Femur (tissue), 1 donor: ENCODE measurements at places on chromosomes 2 and 18.

- DNase-seq, result no peak
Observed at GRCh38 chr18:6979954-6980353, 137.6 kb downstream of the LAMA1 start.

- DNase-seq, result no peak
Observed at GRCh38 chr2:108139521-108139920, 100.2 kb upstream of the SULT1C3 start.

GRCh38 chr2:46000660-46001059 is 296.5 kb upstream of the EPAS1 start:
- no peak for DNase-seq

DNA sequence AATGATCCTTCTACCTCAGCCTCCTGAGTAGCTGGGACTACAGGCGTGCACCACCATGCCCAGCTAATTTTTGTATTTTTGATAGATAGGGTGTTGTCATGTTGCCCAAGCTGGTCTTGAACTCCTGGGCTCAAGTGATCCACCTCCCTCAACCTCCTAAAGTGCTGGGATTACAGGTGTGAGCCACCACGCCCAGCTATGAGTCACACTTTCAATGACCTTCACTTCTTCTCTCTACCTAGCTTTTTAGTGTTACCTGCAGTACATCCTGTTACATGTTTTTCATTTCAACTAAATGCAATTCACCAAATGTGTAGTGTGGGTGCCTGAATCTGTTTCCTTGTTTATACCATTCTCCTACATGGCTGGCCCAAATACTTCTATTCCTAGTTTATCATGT is 64.0 kb downstream of the SLC39A10 start:
- no peak for DNase-seq

GRCh38 chr2:71608441-71608840 is 155.1 kb downstream of the DYSF start:
- peak; percentile 10 for DNase-seq

- no peak for DNase-seq
Observed at GRCh38 chr18:36629138-36629530, 199.7 kb downstream of the TPGS2 start.

DNA sequence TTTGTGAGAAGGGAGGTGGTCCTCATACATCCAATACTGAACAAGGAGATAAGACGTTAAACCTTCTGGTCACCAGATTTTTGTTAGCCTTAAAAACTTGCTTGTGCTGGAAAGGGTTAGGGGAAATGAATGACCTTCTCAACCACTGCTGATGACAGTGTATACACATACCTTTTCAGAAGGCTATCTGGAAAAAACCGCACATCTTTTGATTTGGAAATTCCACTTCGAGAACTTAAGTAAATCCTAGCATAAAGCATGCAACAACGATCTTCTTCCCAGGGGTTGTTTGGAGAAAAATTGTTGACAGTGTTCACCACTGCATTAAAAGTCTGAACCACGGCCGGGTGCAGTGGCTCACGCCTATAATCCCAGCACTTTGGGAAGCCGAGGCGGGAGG is 7.6 kb downstream of the YWHAQ start:
- no peak for DNase-seq

GRCh38 chr2:35033748-35034147 is 1321.8 kb upstream of the CRIM1 start:
- DNase-seq, result no peak

DNA sequence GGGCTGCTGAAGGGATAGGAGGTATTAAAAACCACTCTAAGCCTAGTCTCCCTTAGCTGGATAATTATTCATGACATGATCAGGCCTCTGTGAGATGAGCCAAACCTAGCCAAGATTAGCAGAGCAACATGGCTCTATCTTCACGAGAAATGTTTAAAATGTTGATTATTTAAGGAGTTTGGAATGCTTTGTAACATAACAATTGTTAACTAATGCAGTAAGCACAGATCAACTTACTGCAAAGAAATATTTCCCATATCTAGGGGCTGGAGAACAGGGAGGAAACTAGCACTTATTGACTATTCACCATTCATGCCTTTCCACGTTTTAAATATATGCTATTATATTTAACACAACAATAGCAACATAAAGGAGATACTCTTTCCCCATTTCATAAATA is 833.7 kb upstream of the CHAC2 start:
- no peak for DNase-seq

DNA sequence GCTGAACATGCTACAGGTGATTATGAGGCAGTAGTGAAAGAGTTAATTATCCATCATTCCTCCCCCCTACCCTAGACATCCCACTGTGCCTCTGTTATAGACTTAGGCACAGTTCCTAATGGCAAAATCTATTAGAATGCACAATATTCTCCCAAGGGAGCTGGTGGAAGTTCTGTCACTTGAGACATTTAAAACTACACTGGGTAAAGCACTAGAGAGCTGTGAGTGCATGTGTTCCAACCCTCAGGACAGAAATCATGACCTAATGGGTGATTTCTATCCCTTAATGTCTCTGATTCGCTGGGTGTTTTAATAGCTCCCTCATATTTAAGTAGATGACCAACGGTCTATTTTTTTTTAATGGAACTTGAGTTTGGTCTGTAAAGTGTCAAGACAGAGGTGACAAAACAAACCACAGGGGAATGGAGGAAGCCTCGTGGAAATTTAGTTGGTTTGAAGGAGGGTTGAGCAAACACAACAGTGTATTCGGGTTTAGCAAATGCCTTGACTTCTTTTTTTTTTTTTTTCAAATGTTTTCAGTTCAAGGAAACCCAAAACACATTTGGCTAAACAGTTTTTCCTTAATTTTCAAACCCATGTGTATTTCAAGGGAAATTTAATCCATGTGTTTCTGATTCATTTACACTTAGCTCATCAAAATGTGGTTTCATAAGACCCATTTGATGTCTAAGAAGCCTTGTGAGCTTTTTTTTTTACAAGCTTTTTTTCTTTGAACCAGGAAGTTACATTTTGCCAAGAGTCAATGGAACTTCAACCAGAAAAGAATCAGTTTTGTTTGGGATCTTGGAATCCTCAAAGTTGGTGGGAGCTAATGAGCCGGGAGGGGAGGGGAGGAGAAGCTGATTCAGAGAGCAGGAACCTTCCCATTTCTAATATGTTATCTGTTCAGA is 665.1 kb upstream of the ZEB2 start:
- no peak for DNase-seq

DNA sequence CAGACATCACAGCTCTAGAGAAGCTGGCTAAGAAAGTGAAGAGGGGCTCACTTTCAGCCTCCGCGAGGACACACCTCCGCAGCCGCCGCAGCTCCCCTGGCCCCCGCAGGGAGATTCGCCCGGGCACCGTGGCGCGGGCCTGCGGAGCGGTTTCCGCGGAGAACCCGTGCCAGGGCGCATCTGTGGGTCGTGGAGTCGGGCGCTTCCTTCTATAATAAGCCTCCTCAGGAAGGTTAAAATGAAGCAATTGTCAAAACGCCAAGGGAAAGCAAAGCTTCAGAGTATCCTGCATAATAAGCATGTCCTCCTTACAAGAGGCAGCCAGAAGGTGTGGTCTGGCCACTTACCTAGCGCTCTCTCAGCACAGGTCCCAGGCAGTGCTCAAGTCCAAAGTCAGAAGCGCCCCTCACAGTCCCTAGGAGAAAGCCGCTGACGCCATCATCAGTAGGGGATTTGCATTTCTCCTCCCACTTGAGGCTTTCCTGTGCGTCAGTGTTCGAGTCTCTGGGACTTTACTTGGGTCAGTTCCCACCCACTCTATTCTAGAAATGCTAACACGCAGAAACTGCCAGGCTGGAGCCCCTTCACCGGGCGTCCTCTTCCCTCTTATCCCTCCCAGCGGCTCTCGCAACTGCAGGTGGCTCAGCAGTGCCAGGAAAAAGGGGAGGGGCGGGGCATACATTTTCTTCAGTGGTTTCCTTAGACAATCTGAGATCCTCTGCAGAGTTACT is at the start of gene STAT4:
Gene STAT4 (minus strand): TSS at position 395 of the 731 bp plus-strand sequence. CDS start 2,791 bp downstream, outside the sequence.
- DNase-seq, result peak; percentile 47

GRCh38 chr2:145283131-145283530 is 763.2 kb upstream of the ZEB2 start:
- DNase-seq, result no peak

- peak; percentile 73 for DNase-seq
Observed at GRCh38 chr18:6731222-6731596, 1.7 kb downstream of the ARHGAP28 start.

DNA sequence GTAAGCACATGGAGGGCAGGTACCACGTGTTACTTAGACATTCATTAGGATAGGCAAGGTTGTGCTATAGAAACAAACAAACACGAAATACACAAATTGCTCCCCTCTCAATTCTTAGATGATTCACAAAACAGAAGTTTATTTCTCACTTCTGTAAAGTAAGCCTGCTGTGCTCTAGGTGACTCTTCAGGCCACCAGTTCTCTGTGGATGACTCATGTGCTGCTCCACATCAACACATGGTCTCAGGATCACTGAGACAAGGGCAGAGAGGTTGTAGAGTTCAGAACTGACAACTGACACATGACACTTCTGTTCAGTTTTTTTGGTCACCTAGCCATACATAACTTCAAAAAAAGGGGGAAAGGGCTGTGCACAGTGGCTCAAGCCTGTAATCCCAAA is 70.6 kb downstream of the DAW1 start:
- DNase-seq, result no peak

GRCh38 chr18:13266218-13267100 is 47.9 kb downstream of the LDLRAD4 start:
- peak; percentile 74 for DNase-seq
